ENCODE measurements at places on chromosomes 6 and 20.
A peak's percentile ranks its signal among the peaks of the same experiment; 100 is the strongest.

DNA sequence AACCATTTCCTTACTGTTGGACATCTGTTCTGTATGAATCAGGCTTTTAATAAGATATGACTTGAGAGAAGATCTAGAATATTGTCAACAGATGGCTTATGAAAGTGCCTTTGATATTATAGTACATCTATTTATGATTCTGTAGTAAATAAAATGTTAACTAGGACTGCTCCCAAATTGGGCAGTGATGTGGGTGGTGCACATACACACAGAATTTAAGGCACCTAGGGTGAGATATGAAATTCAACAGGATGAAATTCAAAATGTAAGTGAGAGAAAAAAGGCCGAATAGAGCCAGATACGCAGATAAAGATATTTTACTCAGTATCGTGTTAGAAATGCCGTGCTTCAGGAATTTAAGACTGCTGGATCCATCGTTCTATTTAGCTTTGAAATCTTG, 26.3 kb downstream of the FAM50B start:
- DNase-seq: no peak

DNA sequence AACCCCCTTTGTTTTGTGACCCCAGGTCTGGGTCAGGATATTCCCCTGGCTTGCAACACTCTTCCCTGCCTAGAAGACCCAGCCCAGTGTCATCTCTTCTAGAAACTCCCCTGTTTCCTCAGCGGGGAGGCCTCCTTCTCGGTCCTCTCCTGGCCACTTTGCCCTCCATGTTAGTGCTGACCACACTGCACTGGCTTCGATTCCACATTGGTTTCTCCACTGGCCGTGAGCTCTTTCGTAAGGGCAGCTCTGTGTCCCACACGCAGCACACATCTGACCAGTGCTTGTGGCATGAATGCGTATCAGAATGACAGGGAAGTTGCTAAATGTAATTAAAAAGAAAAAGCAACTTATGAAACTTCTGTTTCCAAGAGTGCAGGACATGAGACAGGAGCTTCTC, 49.4 kb upstream of the FNDC1 start:
- no peak for DNase-seq

DNA sequence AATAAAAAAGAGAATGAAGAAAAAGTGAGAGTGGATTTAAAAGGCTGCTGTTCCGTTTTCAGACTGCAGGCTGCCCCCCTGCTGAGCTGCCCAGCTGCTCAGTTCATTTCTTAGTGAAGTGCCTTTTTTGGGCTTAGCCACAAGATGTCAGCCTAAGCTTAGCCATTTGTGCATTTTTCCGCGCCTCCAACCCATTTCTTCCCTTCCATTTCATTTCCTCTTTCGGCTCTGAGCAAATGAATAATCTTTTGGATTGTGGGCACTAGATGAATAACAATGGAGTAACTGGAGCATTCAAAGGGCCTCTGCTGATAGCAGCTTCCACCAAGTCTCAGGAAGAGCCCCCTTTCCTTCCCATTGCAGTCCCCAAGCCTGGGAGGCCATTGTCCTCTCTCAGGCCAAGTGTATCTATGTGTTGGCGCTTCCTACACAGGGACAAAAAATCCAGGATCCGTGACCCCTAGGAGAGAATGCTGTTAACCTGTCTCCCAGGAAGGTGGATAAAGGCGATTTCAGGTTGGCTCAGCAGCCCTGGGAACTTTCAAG, 83.5 kb upstream of the SPTLC3 start:
- DNase-seq: no peak

GRCh38 chr20:19291024-19291817, 78.8 kb downstream of the SLC24A3 start:
- no peak for DNase-seq

DNA sequence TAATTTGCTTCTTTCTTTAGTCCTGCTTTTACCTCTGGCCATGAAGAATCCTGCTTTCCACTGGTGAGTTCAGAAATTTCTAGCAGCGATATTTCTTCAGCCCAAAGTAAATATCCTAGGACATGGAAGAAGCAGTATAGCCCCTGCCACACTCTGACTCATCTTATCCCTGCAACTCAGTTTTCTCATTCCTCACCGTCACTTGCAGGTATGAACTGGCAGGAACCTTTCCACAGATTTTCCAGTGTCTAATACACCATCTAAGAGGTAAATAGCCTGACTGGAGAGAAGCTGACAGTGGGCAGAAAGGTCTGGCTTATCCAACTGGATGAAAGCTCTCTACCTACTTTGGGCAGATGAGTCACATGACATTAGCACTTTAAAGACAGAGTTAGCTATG, 816.7 kb upstream of the FLRT3 start:
- no peak for DNase-seq

- no peak for DNase-seq
Observed at GRCh38 chr20:33875055-33875454, 63.9 kb downstream of the CHMP4B start.

DNA sequence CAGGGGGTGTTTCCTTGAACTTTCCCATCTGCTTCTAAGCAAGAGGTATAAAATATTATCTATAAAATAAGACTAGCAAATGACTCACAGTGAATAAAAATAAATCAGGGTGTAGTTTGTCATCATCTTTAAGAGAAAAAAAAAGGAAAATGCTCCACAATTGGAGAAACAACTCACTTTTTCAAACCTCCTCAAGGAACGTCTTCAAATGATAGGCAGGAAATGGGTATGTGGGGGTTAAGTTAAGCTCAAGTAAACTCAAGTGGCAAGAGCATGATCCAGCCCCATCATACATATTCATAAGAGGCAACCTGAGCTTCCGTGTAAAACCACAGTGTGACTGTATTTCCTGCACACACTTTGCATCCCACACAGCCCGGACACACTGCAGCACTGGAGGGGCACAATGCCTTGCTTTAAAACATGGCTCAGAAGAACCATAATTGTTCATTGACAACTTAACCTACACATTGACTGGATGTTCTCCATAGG, 58.5 kb upstream of the CEP85L start:
- peak; percentile 55 for DNase-seq

- DNase-seq: no peak
Observed at GRCh38 chr6:43125119-43125518, 46.0 kb upstream of the SRF start.

Data from NCI-H187 treated with DMSO at 0.1 percent for 48 hours (cell line).